Mesothelial cell of epicardium (in vitro differentiated cells): ENCODE measurements at places on chromosomes 7 and 10.
A peak's percentile ranks its signal among the peaks of the same experiment; 100 is the strongest.

GRCh38 chr10:129386415-129387257, 80.4 kb upstream of the MGMT start:
- no peaks in the 10 kb centered on the region for H3K4me1 ChIP-seq
- no peak for DNase-seq
- H3K27ac ChIP-seq: no peak overlapping the region
- H3K4me3 ChIP-seq: no peak overlapping the region

- H3K4me3 ChIP-seq: no peak overlapping the region
- peak overlapping the region; percentile 91 for H3K27ac ChIP-seq
- DNase-seq: no peak
- no peaks in the 10 kb centered on the region for H3K27me3 ChIP-seq
- peaks cover 89% of the 10 kb centered on the region for H3K4me1 ChIP-seq
Observed at GRCh38 chr7:130275826-130276297, 9.2 kb downstream of the CPA2 start.

DNA sequence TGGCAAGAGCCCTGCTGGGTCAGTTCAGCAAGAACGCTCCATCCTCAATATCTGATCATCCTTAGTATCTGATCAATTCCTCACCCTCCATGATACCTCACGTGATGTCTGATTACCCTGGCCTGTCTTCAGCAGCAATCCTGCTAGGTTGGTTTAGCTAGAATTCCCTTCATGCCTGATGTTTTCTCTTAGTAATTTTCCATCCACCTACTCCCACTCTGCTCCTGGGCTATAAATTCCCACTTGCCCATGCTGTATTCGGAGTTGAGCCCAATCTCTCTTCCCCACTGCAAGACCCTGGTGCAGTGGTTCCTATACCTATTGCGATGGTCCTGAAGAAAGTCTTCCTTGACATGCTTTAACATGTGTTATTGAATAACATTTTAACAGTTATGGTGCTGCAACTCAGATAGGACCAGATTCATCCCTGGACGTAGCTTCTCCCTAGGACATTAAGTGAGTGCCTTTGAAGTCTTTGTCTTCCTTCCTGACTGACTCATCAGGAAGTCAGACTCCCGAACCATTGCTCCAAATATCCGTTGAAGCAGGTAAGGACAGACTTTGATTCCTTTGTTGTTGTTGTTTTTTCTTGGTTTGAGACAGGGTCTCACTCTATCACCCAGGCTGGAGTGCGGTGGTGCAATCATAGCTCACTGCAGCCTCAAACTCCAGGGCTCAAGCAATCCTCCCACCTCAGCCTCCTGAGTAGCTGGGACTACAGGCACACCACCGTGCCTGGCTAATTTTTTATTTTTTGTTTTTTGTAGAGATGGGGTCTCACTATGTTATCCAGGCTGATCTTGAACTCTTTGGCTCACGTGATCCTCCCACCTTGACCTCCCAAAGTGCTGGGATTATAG, 29.4 kb upstream of the CLDN3 start:
- no peak for DNase-seq
- H3K27me3 ChIP-seq: no peaks in the 10 kb centered on the region
- H3K36me3 ChIP-seq: peaks cover 2% of the 10 kb centered on the region
- H3K4me3 ChIP-seq: no peak overlapping the region

- peaks cover 2% of the 10 kb centered on the region for H3K27me3 ChIP-seq
- no peak overlapping the region for H3K27ac ChIP-seq
- H3K4me3 ChIP-seq: no peak overlapping the region
- no peaks in the 10 kb centered on the region for H3K36me3 ChIP-seq
- no peak for DNase-seq
- H3K4me1 ChIP-seq: peaks cover 10% of the 10 kb centered on the region
Observed at GRCh38 chr10:32413513-32413912, 32.4 kb upstream of the CCDC7 start.

DNA sequence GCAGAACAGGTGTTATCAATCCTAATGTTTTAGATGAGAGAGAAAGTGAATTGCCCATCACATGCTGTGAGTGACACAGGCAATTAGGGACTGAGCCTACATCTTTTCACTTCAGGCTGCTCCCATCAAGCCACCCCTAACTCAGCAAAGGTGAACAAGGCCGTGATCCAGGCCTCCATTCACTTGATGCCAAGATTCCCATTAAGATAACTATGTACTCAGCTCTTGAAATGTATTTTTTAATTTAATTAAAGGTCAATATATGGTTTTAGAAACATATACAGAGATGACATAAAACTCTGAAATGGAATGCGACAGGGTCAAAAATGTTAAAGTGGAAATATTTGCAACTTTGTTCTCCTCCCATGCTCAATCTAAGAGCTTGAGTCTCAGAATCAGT, 27.9 kb upstream of the UBE2H start:
- no peaks in the 10 kb centered on the region for H3K27me3 ChIP-seq
- DNase-seq: no peak
- peak overlapping the region; percentile 34 for H3K27ac ChIP-seq
- H3K36me3 ChIP-seq: no peaks in the 10 kb centered on the region
- H3K4me1 ChIP-seq: peaks cover 29% of the 10 kb centered on the region

DNA sequence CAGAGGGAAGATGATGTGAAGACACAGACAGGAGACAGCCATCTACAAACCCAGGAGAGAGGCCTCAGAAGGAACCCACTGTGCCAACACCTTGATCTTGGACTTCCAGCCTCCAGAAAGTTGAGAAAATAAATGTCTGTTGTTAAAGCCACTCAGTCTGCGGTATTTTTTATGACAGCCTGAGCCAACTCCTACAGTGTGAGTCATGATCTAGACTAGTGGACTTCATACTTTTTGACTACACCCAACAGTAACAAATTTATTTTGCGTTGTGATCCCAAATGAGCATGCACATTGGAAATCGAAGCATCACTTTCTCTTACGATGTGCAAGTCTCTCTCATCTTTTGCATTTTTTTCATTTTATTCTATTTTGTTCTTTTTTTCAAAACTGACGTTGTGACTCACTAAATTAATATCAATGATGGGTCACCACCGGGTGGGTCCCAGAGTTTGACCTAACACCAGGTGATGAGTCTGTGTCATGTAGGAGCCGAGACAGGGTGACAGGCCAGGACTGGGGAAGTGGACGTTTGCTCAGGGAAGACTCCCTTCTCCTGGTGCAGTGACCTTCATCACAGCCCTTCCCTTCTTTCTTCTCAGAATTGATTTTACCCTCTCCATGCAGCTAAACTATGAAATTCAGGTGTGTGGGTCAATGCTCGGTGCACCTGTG, 28.9 kb downstream of the PHYH start:
- H3K4me1 ChIP-seq: peaks cover 6% of the 10 kb centered on the region
- H3K36me3 ChIP-seq: no peaks in the 10 kb centered on the region
- DNase-seq: no peak
- peak overlapping the region; percentile 53 for H3K27ac ChIP-seq

DNA sequence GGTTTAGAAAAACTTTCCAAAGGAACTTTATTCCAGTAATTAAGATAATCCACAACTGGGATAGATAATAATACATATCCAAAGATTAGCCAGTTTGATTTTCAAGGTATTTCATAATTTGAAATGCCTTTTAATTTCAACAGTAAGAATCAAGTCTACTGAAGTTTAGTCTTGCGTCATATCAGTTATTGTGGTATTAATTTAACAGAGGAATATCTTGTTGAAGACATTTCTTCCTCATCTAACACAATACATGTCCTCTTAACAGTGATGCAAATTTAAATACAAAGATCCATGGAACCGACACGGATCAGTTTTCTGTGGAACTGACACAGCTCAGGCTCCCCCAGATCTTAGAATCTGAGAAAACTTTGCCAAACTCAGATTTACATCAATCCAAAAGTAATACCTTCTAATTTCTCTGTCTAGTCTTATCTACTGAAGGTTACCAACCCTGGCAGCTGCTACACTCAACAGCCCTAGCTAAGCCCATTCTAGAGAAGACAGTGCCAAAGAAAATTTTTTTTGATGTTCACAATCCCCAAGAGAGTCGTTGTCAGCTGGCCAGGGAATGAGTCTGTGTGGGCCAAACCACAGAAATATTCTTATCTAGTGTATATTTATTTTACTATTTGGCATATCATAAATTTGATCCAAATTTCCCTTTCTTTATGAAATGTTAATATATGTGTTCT, 365.2 kb upstream of the MEOX2 start:
- H3K4me3 ChIP-seq: no peak overlapping the region
- no peak for DNase-seq
- H3K36me3 ChIP-seq: no peaks in the 10 kb centered on the region
- peaks cover 4% of the 10 kb centered on the region for H3K4me1 ChIP-seq
- H3K27me3 ChIP-seq: no peaks in the 10 kb centered on the region

DNA sequence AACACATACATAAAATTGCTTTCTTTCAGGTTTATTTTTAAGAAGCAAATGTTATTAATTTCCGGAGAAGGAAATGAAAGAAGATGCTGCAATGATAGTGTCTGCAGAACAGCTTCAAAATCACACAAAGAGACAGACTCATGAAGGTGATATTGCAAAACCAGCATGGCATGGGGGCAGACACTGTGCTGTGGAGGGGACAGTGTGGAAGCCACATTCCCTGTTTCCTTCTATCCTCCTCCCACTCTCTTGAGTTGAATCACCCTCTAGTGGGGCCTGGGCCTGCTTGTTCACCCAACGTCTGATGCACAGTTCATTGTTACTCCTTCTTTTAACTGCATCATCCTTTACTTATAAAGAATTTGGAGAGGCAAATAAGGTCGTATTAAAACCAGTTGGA, 104.0 kb upstream of the INSIG1 start:
- no peak overlapping the region for H3K27ac ChIP-seq
- H3K36me3 ChIP-seq: peaks cover 7% of the 10 kb centered on the region
- peaks cover 5% of the 10 kb centered on the region for H3K4me1 ChIP-seq
- no peak overlapping the region for H3K4me3 ChIP-seq

DNA sequence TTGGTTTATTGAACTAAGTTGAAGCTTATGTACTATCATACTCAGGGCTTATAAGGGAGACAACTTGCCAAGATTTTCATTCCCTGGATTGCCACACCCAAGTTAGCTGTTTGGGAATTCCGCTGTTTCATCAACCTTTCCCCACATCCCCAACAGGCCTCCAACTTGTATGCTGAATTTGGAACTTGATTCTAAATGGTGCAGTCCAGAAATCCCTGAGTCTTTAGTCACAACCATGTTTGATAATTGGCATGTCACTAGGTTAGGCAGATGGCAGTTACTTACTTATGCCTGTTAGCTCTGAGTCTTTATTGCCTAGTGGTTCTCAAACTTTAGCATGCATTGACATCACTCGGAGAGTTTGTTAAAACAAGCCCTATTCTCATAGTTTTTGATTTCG, 135.4 kb upstream of the PRPS1L1 start:
- peaks cover 12% of the 10 kb centered on the region for H3K4me1 ChIP-seq
- H3K36me3 ChIP-seq: no peaks in the 10 kb centered on the region
- DNase-seq: no peak
- H3K4me3 ChIP-seq: no peak overlapping the region
